ENCODE measurements at places on chromosomes 5 and 9.

DNA sequence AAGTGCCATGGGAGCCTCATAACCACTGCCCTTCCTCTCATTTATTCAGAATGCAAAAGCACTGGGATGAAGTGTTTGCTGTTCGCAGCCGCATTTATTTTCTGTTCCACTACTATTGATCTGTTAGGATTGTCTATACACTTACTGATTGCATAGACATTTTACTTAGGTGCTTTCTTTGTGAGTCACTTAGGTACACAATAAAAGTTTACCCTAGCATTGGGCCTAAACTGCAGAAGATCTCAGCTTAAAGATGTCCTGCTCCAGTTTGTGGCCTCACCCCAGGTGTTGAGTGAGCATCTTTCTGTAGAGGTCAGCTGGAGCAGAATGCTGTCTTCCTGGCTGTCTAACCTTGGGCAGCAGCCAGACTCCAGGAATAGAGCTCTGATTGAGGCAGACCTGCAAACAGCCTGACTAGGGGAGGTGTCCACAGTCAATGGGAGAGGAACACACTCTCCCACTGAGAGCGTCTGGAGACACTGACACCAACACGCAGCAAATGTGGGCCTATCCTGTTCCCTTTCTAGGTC is 54.0 kb downstream of the GPR21 start:
- no peak for DNase-seq

- no peak for DNase-seq
These were observed 14.5 kb upstream of the NTNG2 start for GRCh38 chr9:132147331-132147730.

DNA sequence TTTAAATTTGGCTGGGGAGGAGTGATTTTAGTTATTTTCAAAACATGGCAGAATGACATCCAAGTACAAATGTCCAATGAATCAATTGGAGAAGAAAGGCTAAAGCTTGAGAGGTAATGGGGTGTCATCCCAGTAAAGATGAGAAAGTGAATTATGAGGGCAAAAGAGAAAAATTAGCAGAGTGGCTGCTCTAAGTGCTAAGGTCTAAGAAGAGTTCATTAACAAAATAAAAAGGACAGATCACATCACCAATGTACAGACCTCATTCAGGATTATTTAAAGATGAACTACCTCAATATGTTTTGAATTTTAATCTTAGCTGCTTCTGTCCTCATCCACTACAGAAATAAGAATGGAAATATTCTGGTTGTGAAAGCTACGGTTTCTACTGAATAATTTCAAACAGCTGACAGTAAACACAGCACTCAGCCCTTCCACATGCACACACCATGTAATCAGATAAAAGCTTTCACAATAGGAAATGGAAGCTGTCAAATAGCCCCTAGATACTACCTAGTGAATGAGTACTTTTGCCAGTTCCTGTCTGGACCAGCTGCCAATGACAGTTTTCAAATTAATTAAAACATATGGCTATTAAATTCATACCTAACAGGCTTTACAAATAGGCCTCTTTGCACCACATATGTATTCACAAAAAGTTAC is 171.5 kb downstream of the SSBP2 start:
- DNase-seq = no peak

DNA sequence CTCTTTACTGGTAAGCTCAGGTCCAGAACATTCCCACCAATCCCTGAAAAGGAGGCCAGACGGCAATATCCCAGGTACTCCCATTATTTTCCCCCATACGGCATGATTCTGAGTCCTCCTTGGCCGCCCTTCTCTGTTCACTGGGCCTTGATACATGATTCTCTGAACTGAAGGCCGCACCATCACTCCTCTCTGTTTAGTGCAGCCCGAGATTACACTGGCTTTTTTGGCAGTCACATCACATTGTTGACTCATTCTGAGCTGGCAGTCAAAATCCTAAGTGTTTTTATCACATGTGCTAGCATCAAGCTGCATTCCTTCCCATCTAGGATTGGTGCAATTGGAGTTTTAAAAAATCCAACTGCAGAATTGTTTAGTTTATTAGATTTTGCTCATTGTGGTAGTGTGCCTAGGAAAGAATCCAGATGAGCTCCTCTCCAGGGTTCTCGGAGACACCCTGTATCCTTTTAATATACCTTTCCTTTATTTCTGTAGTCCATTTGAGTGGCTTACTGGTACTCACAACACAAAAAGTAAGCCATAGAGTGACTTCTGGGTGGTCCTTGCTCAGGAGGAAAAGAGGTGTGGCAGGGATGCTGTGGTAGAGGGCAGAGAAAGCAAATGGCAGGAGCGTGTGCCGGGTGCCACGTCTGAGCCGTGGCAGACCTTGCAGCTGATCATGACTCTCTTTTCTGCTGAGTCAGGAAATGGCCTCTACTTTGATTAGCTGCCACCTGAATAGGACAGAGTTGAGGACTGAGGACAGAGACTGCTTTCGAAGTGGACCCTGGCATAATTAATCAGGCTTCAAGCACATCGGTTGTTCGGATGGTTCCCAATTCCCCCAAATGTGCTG is 121.1 kb upstream of the IL12B start:
- DNase-seq = no peak

DNA sequence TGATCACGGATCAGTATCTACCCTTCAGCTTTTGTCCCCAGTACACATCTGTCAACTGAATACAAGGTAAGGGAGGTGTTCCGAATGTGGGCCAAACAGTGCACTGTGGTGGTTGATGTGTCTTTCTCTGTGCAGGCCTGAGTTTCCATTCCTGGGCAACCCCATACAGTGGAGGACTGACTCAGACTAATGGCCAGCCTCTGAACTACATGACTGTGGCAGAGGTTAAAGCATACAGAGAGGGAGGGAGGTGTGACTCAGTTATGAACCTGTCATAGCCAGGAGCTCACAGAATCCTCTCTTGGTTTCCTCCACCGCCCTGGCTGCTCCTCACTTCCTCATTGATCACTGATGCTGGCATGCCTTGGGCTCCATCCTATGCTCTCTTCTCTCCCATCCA is 136.4 kb upstream of the TAS2R1 start:
- no peak for DNase-seq

DNA sequence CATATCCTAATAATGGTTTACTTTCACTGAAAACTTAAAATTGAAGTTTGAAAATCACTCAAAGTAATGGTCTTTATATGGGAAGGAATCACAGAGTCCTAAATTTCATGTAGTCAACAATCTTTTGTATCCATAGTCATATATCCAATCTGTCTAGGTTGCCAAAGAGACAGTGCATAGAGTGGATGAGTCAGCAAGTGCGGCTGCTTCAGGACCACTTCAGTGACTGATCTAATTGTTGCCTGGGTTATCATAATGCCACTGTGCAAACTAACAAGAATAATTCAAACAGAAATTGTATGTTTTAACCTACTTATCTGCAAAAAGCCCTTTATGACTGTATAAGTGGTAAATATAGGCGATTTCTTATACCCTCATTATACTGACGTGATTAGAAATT is 211.3 kb upstream of the PRR16 start:
- DNase-seq = no peak
